Left renal pelvis (tissue), 4 donors: ENCODE measurements at places on chromosomes 3 and 15. TPM values are rescaled to one million over a fixed set of nuclear protein-coding genes. Genes with fewer than 3 reads are reported as not detected.

DNA sequence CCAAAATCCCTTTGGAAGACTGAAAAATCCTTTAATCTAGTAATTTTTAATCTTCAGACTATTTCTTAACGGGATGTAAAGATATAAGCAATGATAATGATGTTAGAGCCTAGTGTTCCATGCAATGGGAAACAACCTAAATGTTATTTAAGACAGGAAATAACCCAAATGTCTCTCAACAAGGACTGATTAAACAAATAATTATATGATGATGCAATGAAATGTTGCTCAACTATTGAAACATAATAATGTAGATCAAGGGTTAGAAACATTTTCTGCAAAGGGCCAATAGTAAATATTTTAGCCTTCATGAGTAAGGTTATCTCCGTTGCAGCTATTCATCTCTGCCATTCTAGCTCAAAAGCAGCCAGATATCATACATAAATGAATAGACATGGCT lies 275.4 kb downstream of the NEK10 start:
- DNase-seq = no peak

- no peak for DNase-seq
Measured at GRCh38 chr3:37115446-37115845, 58.9 kb downstream of the LRRFIP2 start.

- no peak for DNase-seq
Measured at GRCh38 chr15:49439678-49440395, 16.8 kb downstream of the FGF7 start.

DNA sequence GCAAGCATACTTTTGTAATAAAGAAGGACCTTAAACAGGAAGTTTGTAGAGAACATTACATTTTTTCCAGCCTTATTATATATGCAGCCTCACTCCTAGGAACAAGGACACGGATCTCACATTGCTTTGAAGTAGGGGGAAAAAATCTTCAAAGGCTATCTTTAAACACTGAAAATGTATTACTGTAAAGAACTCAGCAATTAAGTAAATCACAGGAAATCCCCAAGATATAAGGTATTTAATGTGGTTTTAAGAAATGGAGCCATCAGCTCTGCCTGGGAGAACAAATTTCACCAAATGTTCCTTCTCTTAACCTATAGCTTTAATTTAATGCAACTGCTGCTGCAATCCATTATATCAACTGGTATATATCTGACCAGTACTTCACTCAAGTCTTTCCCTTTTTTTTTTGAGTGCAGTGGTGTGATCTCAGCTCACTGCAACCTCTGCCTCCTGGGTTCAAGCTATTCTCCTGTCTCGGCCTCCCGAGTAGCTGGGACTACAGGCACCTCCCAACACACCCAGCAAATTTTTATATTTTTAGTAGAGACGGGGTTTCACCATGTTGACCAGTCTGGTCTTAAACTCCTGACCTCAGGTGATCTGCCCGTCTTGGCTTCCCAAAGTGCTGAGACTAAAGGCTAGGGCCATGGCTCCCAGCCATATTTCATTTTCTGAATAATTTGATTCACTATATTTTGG lies 2.8 kb downstream of the BTLA start:
- no peak for DNase-seq

DNA sequence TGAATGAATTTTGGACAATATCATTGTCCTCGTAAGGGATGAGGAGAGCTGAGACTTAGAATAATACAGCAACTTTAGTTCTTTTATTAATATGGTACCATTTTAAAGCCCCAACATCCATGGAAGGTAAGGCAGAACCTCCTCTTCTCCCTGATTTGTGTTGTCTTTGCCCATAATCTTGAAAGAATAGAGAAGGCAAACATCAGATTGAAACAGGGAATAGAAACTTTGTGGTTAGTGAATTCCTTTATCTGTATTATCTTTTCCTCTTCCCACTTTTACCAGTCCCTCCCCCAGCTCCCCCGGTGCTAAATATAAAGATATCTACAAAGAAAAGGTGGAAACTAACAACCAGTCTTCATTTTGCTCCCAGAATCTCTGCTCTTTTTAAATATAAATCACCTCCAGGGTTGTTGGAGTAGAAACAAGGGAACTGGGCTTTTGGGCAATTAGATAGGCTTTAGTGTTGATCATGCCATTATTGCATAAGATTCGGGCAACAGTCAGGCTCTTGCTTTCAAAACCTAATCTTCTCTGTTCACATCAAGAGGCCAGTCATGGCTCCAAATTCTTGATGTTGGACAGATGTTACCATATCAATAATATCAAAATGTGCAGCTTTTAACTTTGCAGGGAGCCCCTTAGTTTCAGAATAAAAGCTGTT lies 32.5 kb downstream of the ITPR1 start:
- DNase-seq = no peak

GRCh38 chr15:99486371-99487336 lies 79.1 kb upstream of the MEF2A start:
- DNase-seq = no peak

- no peak for DNase-seq
Measured at GRCh38 chr15:85388566-85389305, 8.3 kb downstream of the AKAP13 start.

DNA sequence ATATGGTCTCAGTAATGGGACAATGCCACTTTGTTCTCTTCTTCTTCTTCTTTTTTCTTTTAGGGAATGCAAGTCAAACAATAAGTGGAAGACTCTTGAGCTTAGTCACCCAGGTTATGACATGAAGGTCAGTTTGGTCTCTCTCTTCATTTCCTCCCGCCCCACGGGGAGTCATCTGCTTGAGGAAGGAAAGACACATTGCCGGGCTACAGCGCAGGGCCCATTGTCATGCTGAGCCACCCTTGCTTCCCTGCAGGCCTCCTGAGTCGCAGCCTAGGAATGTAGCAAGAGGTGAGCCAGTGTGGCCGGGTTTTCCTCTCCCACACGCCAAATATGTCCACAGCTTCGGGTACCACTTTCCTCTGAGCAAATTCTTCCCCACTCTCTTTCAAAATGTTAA lies 47.6 kb downstream of the RAP2B start:
- DNase-seq = no peak

- DNase-seq = no peak
Measured at GRCh38 chr15:57364282-57365007, 11.9 kb upstream of the CGNL1 start.

DNA sequence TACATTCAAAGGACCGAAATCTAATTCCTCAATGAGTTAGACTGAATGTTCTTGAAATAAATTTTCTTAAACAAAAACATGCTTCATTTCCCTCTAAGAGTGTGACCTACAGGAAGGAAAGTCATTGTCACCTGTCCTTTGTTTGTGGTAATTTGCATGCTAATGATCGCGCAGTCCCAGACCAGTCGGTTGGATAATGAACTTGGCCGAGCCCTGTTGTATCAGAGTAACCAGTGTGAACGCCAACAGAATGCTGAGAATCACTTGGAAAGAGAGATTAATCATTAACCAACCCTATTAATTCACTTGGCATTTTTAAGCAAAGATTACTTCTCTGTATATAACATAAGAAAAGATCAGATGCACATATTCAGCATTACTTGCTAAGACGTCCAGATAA lies 8.1 kb upstream of the ARNT2 start:
- no peak for DNase-seq

GRCh38 chr3:170079536-170080165 lies 41.9 kb downstream of the GPR160 start:
- DNase-seq = no peak

DNA sequence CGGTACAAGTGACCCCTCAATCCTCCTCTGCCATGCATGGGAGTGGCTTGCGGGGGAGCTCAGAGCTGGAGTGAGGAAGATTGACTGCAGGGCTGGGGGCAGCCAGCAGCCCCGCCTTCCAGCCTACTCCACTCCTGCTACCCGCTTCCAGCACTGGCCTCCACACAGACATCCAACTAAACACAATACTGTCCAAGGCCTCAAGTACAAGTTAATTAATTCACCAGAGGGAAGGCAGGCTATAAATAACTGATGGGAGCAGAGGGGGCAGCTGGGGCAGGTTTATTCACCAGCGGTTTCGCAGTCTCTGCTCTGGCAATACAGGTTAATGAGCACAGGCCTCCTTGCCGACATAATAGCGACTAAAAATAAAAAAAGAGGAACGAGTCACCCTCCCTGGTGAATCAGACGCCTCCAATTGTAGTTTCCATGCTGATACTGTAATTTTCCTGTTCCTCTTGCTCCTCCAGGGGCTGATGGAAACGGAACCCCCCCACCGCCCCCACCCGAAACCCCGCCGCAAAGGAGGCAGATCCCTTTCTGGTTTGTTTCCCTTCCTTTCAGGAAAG lies 166.4 kb upstream of the TLE3 start:
- DNase-seq = no peak

- no peak for DNase-seq
Measured at GRCh38 chr3:126867863-126868200, 115.1 kb upstream of the PLXNA1 start.

- DNase-seq = no peak
Measured at GRCh38 chr15:63600001-63600615, 2.9 kb downstream of the FBXL22 start.

- DNase-seq = peak; percentile 10
Measured at GRCh38 chr15:23565395-23566070, at the start of gene MKRN3. TSS of gene MKRN3 (plus strand) at chr15:23565674. CDS start at chr15:23565783, 109 bp downstream.

- no peak for DNase-seq
Measured at GRCh38 chr3:55166576-55167555, 239.0 kb upstream of the LRTM1 start.

- DNase-seq = no peak
Measured at GRCh38 chr15:80095969-80096368, 36.5 kb downstream of the ZFAND6 start.

GRCh38 chr3:115989684-115990421 lies 366.5 kb downstream of the GAP43 start:
- no peak for DNase-seq

DNA sequence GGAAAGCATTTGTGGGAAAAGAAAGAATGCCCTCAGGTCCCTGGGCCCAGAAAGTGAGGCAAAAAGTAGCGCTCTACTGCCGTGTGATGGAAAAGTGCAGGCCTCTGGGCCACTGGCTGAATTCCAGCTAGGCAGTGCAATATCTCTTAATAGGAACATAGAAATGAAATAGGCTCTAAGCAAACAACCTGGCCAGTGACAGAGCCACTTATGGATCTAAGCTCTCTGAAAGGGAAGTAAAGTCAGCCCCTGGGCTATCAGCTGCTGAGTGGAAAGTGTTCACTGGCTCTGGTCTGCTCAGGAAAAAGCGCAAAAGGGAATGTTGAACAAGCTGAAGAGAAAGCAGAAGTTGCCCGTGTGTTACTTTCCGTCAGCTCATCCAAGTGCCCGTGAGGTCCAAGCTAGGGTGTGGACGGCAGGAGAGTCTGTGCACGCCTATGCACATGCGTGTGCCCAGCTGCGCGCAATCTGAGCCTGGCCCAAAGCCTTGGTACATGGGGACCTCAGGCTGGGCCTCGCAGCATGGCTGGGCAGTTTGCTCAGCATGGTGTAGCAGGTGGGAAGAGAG lies 74.0 kb upstream of the RAD18 start:
- DNase-seq = no peak

DNA sequence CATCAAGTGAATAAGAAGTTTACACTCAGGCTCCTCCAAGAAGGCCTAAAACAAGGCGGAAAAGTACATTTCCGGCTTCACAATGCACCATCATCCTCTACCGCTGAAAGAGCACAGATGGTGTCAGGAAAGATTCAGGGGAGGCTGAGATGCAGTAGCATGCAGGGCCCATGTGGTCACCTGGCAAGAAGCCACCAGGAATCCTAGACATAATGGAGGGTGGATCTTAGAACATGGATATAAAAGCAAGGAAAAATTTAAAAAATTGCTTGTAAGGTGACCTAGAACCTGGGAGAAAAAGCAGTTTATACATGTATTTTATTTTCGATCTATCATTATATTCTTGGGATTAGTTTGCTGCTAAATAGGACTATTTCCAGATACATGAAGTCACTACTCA lies 21.9 kb upstream of the OTOL1 start:
- DNase-seq = no peak

GRCh38 chr15:48868023-48868422 lies 9.9 kb upstream of the EID1 start:
- no peak for DNase-seq

DNA sequence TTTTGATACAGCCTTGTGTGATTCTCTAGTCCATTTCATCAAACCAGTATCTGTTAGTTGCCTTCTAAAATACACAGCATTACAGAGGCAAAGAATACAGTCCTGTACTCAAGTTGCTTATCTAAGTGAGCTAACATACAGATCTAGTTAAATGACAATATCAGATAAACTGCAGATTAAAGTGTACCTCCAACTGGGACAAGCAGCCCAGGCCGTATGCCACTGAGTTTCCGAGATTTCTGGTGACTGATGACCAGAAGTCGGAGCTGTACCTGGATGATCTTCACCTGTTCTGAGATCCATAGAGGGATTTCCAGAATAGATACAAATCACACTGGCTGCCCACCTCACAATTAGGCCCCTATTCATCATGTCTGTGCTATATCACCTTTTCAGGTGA lies 6.3 kb upstream of the TRIM59 start:
- no peak for DNase-seq

GRCh38 chr3:160921020-160921635 lies 165.1 kb downstream of the PPM1L start:
- no peak for DNase-seq

GRCh38 chr3:14404631-14405359 lies 2.4 kb downstream of the SLC6A6 start:
- DNase-seq = no peak

- DNase-seq = no peak
Measured at GRCh38 chr3:61574854-61575253, 13.5 kb downstream of the PTPRG start.

GRCh38 chr3:94303897-94304296 lies 241.0 kb downstream of the NSUN3 start:
- no peak for DNase-seq

- no peak for DNase-seq
Measured at GRCh38 chr3:183807881-183808280, 17.5 kb downstream of the MAP6D1 start.

DNA sequence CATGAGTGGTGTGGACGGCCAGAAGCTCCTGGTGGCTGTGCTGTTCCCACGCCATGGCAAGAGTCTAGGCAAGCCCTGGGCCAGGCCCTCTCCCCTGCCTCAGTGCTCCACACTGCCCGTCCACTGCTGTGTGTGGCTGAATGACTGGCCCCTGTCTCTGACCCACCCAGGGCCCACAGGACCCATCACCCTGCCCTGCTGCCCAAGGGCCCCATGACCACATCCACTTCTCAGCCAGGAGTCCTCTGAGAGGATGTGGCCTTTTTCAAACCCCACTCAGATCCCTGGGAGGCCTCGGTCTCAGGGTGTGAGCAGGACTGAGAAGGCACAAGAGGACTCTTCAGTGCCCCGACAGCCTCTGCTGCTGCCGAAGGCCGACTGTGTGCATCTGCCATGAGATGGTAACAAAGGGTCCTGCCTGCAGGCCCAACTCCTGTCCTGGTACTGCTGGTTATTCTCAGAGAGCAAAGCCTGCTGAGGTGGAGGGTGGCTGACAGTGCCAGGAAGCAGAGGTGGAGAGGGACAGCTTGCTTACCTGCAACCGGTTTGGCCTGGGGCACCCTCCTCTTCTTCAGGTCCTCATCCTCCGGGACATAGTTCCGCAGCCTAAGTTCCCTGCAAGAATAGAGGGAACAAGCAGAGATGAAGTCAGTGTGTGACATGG lies 47.5 kb downstream of the PTH1R start:
- DNase-seq = no peak

CD86 gene
- polyA plus RNA-seq = 2.2 TPM

SOX14 gene
- polyA plus RNA-seq = not detected

CCPG1 gene
- polyA plus RNA-seq = 66.2 TPM

TADA3 gene
- 79.8 TPM for polyA plus RNA-seq

GHSR gene
- polyA plus RNA-seq = not detected

ANKRD63 gene
- not detected for polyA plus RNA-seq

SPESP1 gene
- polyA plus RNA-seq = 7.3 TPM

RBP2 gene
- polyA plus RNA-seq = 0.96 TPM

P2RY14 gene
- polyA plus RNA-seq = 1.3 TPM

CLSTN2 gene
- polyA plus RNA-seq = 2.2 TPM

DUOXA2 gene
- not detected for polyA plus RNA-seq

SNUPN gene
- 30.8 TPM for polyA plus RNA-seq

ZNF660 gene
- 10.8 TPM for polyA plus RNA-seq

GRIP2 gene
- polyA plus RNA-seq = 0.68 TPM
